ENCODE measurements at places on chromosomes 3 and 15.

- no peak overlapping the region for H3K4me3 ChIP-seq
- H3K27ac ChIP-seq, result peak overlapping the region; percentile 35
- H3K4me1 ChIP-seq, result peaks cover 25% of the 10 kb centered on the region
- no peak for DNase-seq
- H3K27me3 ChIP-seq, result peaks cover 11% of the 10 kb centered on the region
Measured at GRCh38 chr3:191334346-191334893, 4.1 kb upstream of the UTS2B start.

GRCh38 chr3:30293621-30294240 lies 312.7 kb upstream of the TGFBR2 start:
- H3K4me3 ChIP-seq, result no peak overlapping the region
- H3K27me3 ChIP-seq, result no peaks in the 10 kb centered on the region
- H3K36me3 ChIP-seq, result no peaks in the 10 kb centered on the region

GRCh38 chr15:60093273-60094067 lies 89.4 kb downstream of the FOXB1 start:
- no peaks in the 10 kb centered on the region for H3K4me1 ChIP-seq
- H3K36me3 ChIP-seq, result no peaks in the 10 kb centered on the region
- no peak overlapping the region for H3K27ac ChIP-seq
- no peak for DNase-seq
- peaks cover 26% of the 10 kb centered on the region for H3K27me3 ChIP-seq
- no peak overlapping the region for H3K4me3 ChIP-seq

GRCh38 chr15:92611995-92612745 lies 43.4 kb downstream of the FAM174B start:
- no peaks in the 10 kb centered on the region for H3K4me1 ChIP-seq
- no peaks in the 10 kb centered on the region for H3K36me3 ChIP-seq
- no peak overlapping the region for H3K27ac ChIP-seq
- no peak for DNase-seq

DNA sequence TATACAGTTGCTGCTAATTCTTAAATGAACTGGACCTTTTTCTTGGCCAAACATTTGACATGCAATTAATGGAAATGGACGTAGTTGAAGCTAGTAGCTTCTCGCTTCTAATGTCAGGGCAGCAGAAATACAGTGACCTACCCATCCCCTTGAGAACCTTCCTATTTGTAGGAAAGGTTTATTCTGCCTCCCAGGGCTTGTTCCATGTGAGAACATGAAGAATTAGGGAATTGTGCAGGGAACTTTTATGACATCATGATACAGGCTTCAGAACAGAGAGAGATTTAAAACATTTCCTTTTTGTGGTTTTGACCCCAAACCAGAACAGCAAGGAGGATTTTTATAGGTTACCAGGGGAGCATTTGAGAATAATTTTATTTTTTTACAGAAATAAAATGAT lies 406.6 kb upstream of the PPP2R3A start:
- no peaks in the 10 kb centered on the region for H3K27me3 ChIP-seq
- H3K36me3 ChIP-seq, result no peaks in the 10 kb centered on the region
- H3K4me3 ChIP-seq, result no peak overlapping the region

- no peaks in the 10 kb centered on the region for H3K36me3 ChIP-seq
- H3K27me3 ChIP-seq, result no peaks in the 10 kb centered on the region
- DNase-seq, result no peak
- H3K27ac ChIP-seq, result no peak overlapping the region
- H3K4me1 ChIP-seq, result no peaks in the 10 kb centered on the region
Measured at GRCh38 chr3:180447136-180447535, 154.8 kb upstream of the TTC14 start.

GRCh38 chr3:172516318-172517214 lies 6.7 kb downstream of the TNFSF10 start:
- H3K27me3 ChIP-seq, result no peaks in the 10 kb centered on the region
- H3K4me1 ChIP-seq, result peaks cover 78% of the 10 kb centered on the region
- peaks cover 88% of the 10 kb centered on the region for H3K36me3 ChIP-seq
- DNase-seq, result peak; percentile 82
- H3K27ac ChIP-seq, result peak overlapping the region; percentile 98

GRCh38 chr15:72168808-72169190 lies 28.8 kb downstream of the GRAMD2A start:
- no peak overlapping the region for H3K4me3 ChIP-seq
- no peaks in the 10 kb centered on the region for H3K36me3 ChIP-seq
- DNase-seq, result no peak
- peaks cover 3% of the 10 kb centered on the region for H3K27me3 ChIP-seq
- peaks cover 12% of the 10 kb centered on the region for H3K4me1 ChIP-seq

DNA sequence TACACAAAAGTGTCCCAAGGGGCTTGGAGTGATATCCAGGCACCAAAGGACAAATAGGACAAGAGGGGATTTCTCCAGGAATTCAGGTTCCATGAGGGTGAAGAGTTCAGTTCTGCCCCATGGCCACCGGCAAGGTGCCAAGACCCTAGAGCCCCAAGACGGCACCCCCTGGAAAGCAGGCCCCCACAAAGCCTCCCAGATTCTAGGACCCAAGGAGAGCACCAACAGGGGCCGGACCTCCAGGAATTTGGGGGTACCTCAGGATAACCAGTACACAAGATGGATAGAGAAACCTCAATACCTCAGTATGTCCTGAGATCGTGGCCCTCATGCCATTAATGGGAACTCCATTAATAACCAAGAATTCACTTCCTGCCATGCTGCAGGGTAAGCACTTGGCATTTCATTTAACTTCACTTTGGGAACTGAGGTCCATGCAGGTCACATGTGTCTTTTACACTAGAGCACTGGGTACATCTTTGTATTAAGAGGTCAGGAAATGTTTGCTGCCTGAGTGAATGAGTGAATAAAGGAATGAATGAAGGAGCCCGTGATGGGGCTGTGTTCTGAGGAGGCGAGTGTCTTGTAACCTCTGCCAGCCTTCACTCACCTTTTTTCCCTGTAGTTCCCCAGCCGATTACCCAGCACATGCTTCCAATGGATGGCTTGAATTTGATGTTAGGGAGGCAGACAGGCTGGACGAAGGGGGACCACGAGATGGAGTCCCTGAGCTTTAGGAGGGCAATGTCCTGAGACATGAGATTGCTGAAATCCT lies 15.5 kb upstream of the PRSS50 start:
- no peaks in the 10 kb centered on the region for H3K4me1 ChIP-seq
- H3K27ac ChIP-seq, result no peak overlapping the region
- DNase-seq, result no peak
- no peaks in the 10 kb centered on the region for H3K36me3 ChIP-seq

- peak within 1 kb of the TSS; percentile 84 for H3K4me3 ChIP-seq
- peak within 1 kb of the TSS; percentile 65 for H3K27ac ChIP-seq
- peaks cover 22% of the 10 kb centered on the region for H3K4me1 ChIP-seq
- no peaks in the 10 kb centered on the region for H3K36me3 ChIP-seq
- DNase-seq, result peak; percentile 91
Measured at GRCh38 chr15:41558400-41559238, at the start of gene TYRO3. Gene TYRO3, plus strand, starts transcription at chr15:41559212. Its CDS starts 46 bp downstream, at chr15:41559258.

DNA sequence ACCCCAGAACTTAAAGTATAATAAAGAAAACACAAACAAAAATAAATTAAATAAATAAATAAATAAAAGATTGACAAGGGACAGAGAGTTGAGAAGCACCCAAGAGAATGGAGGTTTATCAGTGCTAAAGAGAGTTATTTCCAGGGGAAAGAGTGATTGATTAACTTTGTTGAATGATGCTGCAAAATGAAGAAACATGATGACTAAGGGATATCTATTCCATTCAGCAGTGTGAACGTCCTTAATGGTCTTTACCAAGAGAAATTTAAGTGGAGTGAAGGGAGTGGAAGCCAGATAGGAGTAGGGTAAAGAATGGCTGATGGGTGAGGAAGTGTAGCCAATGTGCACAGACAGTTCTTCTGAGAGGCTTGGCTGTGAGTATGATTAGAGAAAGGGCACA lies 11.1 kb downstream of the REC114 start:
- H3K27me3 ChIP-seq, result peaks cover 47% of the 10 kb centered on the region
- no peaks in the 10 kb centered on the region for H3K4me1 ChIP-seq
- DNase-seq, result no peak
- H3K36me3 ChIP-seq, result no peaks in the 10 kb centered on the region
- no peak overlapping the region for H3K27ac ChIP-seq

GRCh38 chr15:56813995-56814394 lies 80.7 kb upstream of the ZNF280D start:
- peaks cover 2% of the 10 kb centered on the region for H3K36me3 ChIP-seq
- H3K4me3 ChIP-seq, result no peak overlapping the region
- no peak overlapping the region for H3K27ac ChIP-seq

- H3K27me3 ChIP-seq, result peaks cover 6% of the 10 kb centered on the region
- no peak overlapping the region for H3K27ac ChIP-seq
- no peaks in the 10 kb centered on the region for H3K36me3 ChIP-seq
- no peak for DNase-seq
Measured at GRCh38 chr15:100291106-100291505, 50.7 kb downstream of the ADAMTS17 start.

GRCh38 chr3:32913790-32914446 lies 37.5 kb upstream of the CCR4 start:
- H3K36me3 ChIP-seq, result peaks cover 4% of the 10 kb centered on the region
- DNase-seq, result no peak
- peaks cover 4% of the 10 kb centered on the region for H3K4me1 ChIP-seq
- H3K27me3 ChIP-seq, result no peaks in the 10 kb centered on the region
- H3K4me3 ChIP-seq, result no peak overlapping the region

- no peak overlapping the region for H3K27ac ChIP-seq
- H3K36me3 ChIP-seq, result no peaks in the 10 kb centered on the region
- DNase-seq, result no peak
- H3K27me3 ChIP-seq, result peaks cover 4% of the 10 kb centered on the region
- no peaks in the 10 kb centered on the region for H3K4me1 ChIP-seq
Measured at GRCh38 chr15:32786906-32787305, 69.1 kb downstream of the GREM1 start.

GRCh38 chr3:159950156-159950898 lies 38.3 kb upstream of the IL12A start:
- H3K27ac ChIP-seq, result no peak overlapping the region
- H3K4me1 ChIP-seq, result no peaks in the 10 kb centered on the region
- H3K27me3 ChIP-seq, result peaks cover 31% of the 10 kb centered on the region

DNA sequence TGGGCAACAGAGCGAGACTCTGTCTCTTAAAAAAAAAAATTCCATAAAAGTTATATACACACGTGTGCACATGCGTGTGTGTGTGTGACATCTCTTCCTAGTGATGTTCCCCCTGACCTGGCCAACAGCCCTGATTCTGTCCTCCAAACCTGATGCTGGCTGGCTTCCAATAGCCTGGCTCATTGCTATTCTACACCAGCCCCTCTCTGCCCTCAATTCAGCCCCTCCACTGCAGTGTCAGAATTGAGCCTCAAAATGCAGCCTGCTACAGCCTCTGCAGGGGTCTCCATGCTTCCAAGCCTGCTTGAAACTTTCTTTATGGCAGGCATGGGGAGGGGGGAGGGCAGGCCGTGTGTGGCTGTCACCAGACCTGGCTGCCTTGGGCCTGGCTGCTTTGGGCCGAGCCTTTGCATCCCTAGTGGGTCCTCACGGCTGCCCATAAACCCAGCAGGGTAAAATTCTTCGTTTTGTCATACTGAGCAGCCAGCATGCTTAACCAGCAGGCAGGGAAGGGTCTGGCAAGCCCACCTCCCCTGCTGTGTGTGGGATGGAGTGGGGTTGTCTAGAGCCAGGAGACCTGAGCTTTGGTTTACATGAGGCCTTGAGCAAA lies 22.7 kb upstream of the DOCK3 start:
- no peaks in the 10 kb centered on the region for H3K27me3 ChIP-seq
- peaks cover 17% of the 10 kb centered on the region for H3K36me3 ChIP-seq
- peaks cover 23% of the 10 kb centered on the region for H3K4me1 ChIP-seq
- peak overlapping the region; percentile 24 for H3K27ac ChIP-seq
- no peak for DNase-seq
- no peak overlapping the region for H3K4me3 ChIP-seq

GRCh38 chr3:149375501-149376196 lies 1.8 kb downstream of the TM4SF1 start:
- H3K4me3 ChIP-seq, result no peak overlapping the region
- DNase-seq, result no peak
- no peak overlapping the region for H3K27ac ChIP-seq

DNA sequence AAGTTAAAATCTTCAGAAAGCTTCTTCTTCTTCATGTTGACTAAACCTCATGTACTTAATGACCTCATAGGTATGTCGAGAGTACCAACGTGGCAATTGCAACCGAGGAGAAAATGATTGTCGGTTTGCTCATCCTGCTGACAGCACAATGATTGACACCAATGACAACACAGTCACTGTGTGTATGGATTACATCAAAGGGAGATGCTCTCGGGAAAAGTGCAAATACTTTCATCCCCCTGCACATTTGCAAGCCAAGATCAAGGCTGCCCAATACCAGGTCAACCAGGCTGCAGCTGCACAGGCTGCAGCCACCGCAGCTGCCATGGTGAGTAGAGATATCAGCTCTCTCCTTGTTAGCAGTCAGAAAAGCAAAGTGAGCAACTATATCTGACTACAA lies 176.5 kb downstream of the MBNL1 start:
- peaks cover 27% of the 10 kb centered on the region for H3K36me3 ChIP-seq
- peaks cover 34% of the 10 kb centered on the region for H3K4me1 ChIP-seq
- peak overlapping the region; percentile 22 for H3K27ac ChIP-seq
- H3K27me3 ChIP-seq, result no peaks in the 10 kb centered on the region

DNA sequence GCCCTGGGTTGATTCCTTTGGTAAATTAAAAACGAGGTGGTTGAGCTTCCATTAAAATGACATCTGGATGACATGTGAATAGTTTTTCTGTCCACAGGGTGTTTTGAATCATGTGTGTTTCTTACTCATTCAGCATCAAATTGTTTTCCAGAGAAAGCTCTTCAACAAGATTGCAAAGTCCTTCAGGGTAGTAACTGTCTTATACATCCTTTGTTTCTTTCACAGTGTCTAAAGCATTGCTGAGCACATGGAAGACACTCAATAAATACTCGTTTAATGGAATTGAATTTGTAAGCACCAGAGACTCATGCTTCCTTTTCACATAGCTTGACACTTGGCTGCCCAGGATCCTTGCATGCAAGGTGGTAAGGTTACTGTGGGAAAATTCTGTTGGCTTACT lies 223.1 kb upstream of the CNTN6 start:
- H3K27me3 ChIP-seq, result no peaks in the 10 kb centered on the region
- DNase-seq, result no peak
- no peaks in the 10 kb centered on the region for H3K36me3 ChIP-seq
- H3K4me1 ChIP-seq, result no peaks in the 10 kb centered on the region
- H3K27ac ChIP-seq, result no peak overlapping the region

DNA sequence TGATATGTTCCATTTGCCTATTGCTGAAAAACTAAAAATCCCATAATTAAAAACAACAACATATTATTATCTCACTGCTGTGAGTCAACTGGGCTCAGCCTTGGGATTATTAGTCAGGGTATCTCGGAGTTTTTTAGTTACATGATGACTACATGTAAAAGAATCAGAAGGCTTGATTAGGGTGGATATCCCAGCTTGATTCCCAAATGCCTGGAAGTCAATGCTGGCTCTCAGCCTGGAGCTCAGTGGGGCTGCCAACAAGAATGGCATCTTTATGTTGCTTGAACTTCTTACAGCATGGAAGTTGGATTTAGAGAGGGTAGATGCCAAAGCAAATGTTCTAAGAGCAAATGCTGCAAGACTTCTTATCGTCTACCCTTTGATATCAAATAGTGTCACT lies 278.5 kb downstream of the PLOD2 start:
- H3K27me3 ChIP-seq, result no peaks in the 10 kb centered on the region
- H3K4me3 ChIP-seq, result no peak overlapping the region
- DNase-seq, result no peak
- no peaks in the 10 kb centered on the region for H3K4me1 ChIP-seq
- H3K27ac ChIP-seq, result no peak overlapping the region
- no peaks in the 10 kb centered on the region for H3K36me3 ChIP-seq

GRCh38 chr3:132682201-132682600 lies 22.1 kb downstream of the UBA5 start:
- no peaks in the 10 kb centered on the region for H3K27me3 ChIP-seq
- H3K4me1 ChIP-seq, result no peaks in the 10 kb centered on the region
- peaks cover 32% of the 10 kb centered on the region for H3K36me3 ChIP-seq
- DNase-seq, result no peak
- no peak overlapping the region for H3K27ac ChIP-seq

- DNase-seq, result no peak
- H3K36me3 ChIP-seq, result no peaks in the 10 kb centered on the region
- H3K4me3 ChIP-seq, result no peak overlapping the region
- H3K4me1 ChIP-seq, result no peaks in the 10 kb centered on the region
- no peaks in the 10 kb centered on the region for H3K27me3 ChIP-seq
Measured at GRCh38 chr3:168473334-168473890, 377.7 kb upstream of the GOLIM4 start.
